Esophagus squamous epithelium (tissue), 5 donors: ENCODE measurements at places on chromosomes 11 and 22.

GRCh38 chr11:16512899-16513241 is 156.5 kb upstream of the SOX6 start:
- no peak overlapping the region for H3K27ac ChIP-seq
- H3K27me3 ChIP-seq = no peaks in the 10 kb centered on the region
- H3K4me3 ChIP-seq = no peak overlapping the region
- H3K36me3 ChIP-seq = no peaks in the 10 kb centered on the region
- DNase-seq = no peak

- H3K36me3 ChIP-seq = no peaks in the 10 kb centered on the region
- no peaks in the 10 kb centered on the region for H3K4me1 ChIP-seq
- no peaks in the 10 kb centered on the region for H3K27me3 ChIP-seq
Measured at GRCh38 chr11:113465786-113466185, 9.4 kb downstream of the DRD2 start.

GRCh38 chr11:46259971-46260560 is 17.4 kb upstream of the CREB3L1 start:
- no peaks in the 10 kb centered on the region for H3K4me1 ChIP-seq
- no peak overlapping the region for H3K27ac ChIP-seq
- no peak overlapping the region for H3K4me3 ChIP-seq
- no peaks in the 10 kb centered on the region for H3K36me3 ChIP-seq
- DNase-seq = no peak

DNA sequence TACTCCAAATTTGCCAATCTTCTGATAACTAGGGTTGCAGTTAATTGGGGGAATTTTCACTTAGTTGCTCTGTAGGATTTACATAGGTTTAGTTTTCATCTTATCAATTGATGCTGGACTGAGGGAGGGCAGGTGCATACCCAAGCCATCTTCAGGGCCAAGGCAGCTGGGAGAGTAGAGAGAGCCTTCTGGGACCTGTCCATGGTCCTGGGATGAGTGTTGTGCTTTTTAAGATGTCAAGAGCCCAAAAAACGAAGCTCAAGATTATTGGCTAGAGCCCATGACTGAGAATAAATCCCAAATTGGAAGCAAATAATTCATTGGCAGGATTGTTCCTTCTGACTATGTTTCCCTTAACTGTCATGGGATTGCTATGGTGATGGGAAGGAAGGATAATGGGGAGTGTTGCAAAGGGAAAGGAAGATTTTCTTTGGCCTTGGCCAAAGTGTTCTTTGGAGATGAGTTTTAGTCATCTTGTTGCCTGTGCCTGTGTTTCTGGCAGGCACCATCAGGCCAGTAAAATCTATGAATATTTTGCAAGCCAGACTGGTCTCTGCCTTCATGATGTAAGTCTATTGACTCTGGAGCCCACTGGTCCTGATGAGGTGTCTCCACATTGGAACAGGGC is 4.5 kb downstream of the SLC22A6 start:
- no peak overlapping the region for H3K4me3 ChIP-seq
- no peak for DNase-seq
- H3K4me1 ChIP-seq = no peaks in the 10 kb centered on the region
- no peaks in the 10 kb centered on the region for H3K36me3 ChIP-seq
- H3K27me3 ChIP-seq = no peaks in the 10 kb centered on the region

DNA sequence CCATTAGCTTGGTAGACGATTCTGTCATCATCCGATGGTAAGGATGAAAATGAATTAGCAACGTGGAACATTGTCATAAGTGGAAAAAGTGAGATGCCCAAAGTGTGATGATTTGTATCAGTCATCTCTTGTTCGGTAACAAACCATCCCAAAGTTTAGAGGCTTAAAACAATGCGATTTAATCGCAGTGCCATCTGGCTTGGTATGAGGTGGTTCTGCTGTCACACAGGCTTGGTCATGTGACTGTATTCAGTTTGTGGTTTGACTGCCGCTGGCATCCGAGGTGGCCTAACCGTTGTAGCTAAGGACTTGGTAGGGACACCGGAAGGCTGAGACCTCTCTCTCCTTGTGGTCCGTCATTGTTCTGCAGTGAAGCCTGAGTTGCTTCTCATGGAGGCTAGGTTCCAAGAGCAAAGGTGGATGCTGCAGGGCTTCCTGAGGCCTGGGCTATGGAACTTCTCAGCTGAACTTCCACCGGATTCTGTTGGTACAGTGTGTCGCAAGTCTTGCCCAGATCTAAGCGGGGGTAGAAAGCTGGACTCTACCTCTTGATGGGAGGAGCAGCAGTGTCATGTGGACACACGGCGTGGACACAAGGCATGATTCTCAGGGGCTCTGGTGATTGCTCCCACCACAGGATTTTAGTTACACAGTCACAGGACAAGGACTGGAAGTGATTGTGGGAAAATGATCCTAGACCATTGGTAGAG is 36.3 kb downstream of the BCR start:
- no peaks in the 10 kb centered on the region for H3K36me3 ChIP-seq
- peaks cover 79% of the 10 kb centered on the region for H3K4me1 ChIP-seq
- no peak for DNase-seq

DNA sequence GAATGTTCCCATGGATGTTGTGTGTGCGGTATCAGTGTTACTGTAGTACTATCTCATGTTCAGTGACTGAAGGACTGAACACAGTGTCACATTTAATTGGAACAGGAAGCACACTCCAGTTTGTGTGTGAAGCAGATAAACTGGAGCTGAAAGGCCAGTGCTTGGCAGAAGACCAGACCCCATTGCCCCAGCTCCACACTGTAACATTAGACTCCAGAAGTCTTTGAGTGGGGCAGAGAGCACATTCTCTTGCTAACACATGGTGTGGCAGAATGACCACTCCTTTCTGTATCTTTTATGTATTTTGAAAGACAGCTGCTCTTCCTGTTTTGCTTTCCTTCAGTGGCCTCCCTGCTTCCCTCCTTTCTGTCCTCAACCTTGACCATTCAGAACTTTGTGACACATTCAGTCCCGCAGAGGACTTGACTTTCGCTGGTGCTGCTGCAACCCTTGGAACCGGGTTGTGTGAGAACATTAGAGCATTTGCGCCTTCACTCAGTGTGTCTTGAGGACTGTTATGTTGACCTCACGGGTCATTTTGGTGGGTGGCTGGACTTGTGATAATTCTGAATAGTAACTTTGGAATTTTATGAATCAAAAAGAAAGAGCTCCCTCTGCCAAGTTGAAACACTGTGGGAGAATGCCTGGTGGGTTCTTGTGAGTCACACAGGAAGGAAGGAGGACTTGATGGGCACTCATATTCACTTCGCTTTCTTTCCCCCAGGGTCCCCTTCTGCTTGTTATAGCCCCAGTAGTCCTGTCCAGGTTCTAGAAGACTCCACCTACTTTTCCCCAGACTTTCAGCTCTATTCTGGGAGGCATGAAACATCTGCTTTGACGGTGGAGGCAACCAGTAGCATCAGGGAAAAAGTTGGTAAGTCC is 26.4 kb downstream of the AMOTL1 start:
- H3K27me3 ChIP-seq = no peaks in the 10 kb centered on the region
- peaks cover 9% of the 10 kb centered on the region for H3K4me1 ChIP-seq
- no peak for DNase-seq
- H3K27ac ChIP-seq = peak overlapping the region; percentile 64

DNA sequence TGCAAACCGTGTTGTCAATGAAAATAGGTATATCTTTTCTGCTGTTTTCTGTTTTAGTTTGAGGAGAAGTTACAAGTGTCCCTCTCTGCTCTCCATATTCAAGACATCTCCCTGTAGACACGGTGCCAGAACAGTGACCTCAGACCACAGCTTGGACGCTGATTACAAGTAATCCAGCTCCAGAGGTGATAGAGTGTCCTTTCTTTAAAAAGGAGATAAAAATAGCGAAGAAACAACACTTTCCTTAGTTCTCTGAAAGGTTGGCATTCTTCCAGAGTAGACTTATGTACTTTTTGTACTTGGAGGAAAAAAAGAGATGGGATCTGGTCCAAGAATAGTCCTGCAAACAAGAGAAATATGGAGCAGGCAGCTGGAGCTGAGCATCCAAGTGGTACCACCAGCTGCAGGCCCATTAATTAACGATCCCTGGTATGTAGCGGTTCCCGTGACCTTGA is 43.0 kb upstream of the WT1 start:
- no peaks in the 10 kb centered on the region for H3K4me1 ChIP-seq
- no peak for DNase-seq
- H3K27me3 ChIP-seq = no peaks in the 10 kb centered on the region
- no peaks in the 10 kb centered on the region for H3K36me3 ChIP-seq

GRCh38 chr11:65053827-65054508 is 4.4 kb downstream of the NAALADL1 start:
- no peaks in the 10 kb centered on the region for H3K4me1 ChIP-seq
- DNase-seq = no peak
- H3K36me3 ChIP-seq = no peaks in the 10 kb centered on the region

DNA sequence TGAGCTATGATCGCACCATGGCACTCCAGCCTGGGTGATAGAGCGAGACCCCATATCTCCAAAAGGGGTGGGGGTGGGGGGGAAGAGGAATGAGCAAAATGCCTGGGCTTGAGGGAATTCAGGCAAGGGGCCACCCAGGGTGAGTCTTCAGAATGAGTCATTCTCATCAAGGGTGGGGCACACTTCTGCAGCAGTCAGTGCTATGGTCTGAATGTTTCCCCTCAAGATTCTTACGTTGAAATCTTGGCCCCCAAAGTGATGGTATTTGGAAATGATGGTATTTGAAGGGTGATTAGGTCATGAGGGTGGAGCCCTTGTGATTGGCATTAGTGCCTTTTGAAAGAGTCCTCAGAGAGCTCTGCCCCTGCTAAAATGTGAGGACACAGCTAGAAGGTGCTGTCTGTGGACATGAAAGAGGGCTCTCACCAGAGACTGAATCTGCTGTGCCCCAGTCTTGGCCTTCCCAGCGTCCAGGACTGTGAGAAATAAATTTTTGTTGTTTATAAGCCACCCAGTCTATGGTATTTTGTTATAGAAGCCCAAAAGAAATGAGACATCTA is 86.4 kb upstream of the THY1 start:
- peaks cover 17% of the 10 kb centered on the region for H3K4me1 ChIP-seq
- no peak for DNase-seq
- no peaks in the 10 kb centered on the region for H3K27me3 ChIP-seq

- H3K4me3 ChIP-seq = no peak overlapping the region
- no peaks in the 10 kb centered on the region for H3K36me3 ChIP-seq
- no peak overlapping the region for H3K27ac ChIP-seq
- H3K27me3 ChIP-seq = no peaks in the 10 kb centered on the region
- no peak for DNase-seq
- no peaks in the 10 kb centered on the region for H3K4me1 ChIP-seq
Measured at GRCh38 chr11:7246179-7246578, 5.5 kb upstream of the SYT9 start.

DNA sequence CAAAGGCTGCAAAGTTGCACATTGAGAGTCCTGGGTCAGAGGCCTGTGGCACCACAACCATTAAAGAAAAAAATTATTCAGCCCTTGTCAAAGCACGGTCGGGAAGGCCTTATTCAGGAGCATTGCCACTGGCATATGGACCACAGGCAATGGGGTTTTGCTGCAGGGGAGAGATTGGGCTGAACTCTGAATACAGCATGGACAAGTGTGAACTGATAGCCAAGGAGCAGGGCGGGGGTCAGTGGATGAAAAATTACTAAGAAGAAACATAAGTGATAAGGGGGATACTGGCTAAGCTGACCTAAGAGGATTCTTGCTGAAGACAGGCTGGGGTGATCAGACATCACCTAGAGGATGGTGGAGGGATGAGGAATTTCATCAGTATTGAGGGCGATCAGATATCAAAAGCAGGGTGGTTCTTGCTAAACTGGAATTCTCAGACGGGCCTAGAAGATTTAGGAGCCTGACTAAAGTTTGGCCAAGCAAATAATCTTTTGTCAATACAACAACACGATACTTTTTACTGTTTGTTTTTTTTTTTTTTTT is 3.3 kb upstream of the DGCR8 start:
- H3K36me3 ChIP-seq = no peaks in the 10 kb centered on the region
- no peaks in the 10 kb centered on the region for H3K27me3 ChIP-seq
- H3K27ac ChIP-seq = no peak overlapping the region
- H3K4me3 ChIP-seq = no peak overlapping the region
- DNase-seq = no peak
- H3K4me1 ChIP-seq = peaks cover 14% of the 10 kb centered on the region

GRCh38 chr11:126951465-126951864 is 49.1 kb downstream of the KIRREL3 start:
- no peak overlapping the region for H3K27ac ChIP-seq
- no peaks in the 10 kb centered on the region for H3K4me1 ChIP-seq
- H3K4me3 ChIP-seq = no peak overlapping the region
- H3K36me3 ChIP-seq = no peaks in the 10 kb centered on the region
- no peaks in the 10 kb centered on the region for H3K27me3 ChIP-seq

DNA sequence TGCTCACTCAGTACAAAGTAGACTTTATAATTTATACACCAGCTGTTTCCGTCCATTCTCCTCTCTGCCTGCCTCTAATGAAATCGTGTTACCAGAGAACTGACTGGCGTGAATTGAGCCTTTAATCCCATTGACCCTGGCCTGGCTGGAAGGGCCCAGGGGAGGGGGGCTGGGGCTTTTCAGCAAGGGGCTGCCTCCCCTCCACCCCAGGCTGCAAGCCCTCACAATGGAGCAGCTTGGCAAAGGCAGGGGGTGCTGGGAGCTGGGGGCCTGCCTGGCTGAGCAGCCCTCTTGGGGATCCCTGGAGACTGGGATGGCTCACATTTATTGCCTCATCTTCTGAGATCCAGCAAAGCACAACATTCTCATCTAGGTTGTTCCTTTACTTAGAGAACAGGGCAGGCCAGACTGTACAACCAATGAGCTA is 25.8 kb upstream of the LMO1 start:
- H3K4me3 ChIP-seq = no peak overlapping the region
- no peaks in the 10 kb centered on the region for H3K27me3 ChIP-seq
- no peak overlapping the region for H3K27ac ChIP-seq
- no peaks in the 10 kb centered on the region for H3K4me1 ChIP-seq

- no peak for DNase-seq
- no peaks in the 10 kb centered on the region for H3K4me1 ChIP-seq
- no peaks in the 10 kb centered on the region for H3K27me3 ChIP-seq
Measured at GRCh38 chr22:48097723-48098122, 1335.3 kb downstream of the TBC1D22A start.

- H3K36me3 ChIP-seq = no peaks in the 10 kb centered on the region
- DNase-seq = no peak
- H3K27me3 ChIP-seq = no peaks in the 10 kb centered on the region
Measured at GRCh38 chr11:69385144-69385820, 91.3 kb downstream of the MYEOV start.

DNA sequence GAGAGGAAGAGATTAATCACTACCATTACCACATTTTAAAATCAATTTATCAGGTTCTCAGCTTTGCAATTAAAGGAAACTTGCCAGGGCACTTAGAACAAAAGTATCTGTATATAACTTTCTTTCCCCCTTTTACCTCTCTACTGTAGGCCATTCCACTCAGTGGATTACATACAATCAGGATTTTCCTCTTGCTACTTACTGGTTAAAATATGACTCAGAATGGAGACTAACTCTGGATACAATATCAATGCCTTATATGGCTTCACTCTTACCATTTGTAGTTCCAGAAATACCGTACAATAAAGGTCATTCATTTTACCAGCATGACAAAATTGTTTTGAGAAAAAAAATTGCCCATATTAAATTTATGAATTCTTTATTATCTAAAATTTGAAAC is 706.8 kb downstream of the KCNA4 start:
- DNase-seq = no peak
- H3K36me3 ChIP-seq = no peaks in the 10 kb centered on the region
- H3K27ac ChIP-seq = no peak overlapping the region

- no peak for DNase-seq
- no peak overlapping the region for H3K27ac ChIP-seq
- H3K27me3 ChIP-seq = no peaks in the 10 kb centered on the region
- no peaks in the 10 kb centered on the region for H3K4me1 ChIP-seq
- H3K36me3 ChIP-seq = no peaks in the 10 kb centered on the region
- H3K4me3 ChIP-seq = no peak overlapping the region
Measured at GRCh38 chr11:104385884-104386283, 221.9 kb upstream of the PDGFD start.

- DNase-seq = no peak
- no peaks in the 10 kb centered on the region for H3K27me3 ChIP-seq
- H3K4me1 ChIP-seq = peaks cover 14% of the 10 kb centered on the region
- no peaks in the 10 kb centered on the region for H3K36me3 ChIP-seq
Measured at GRCh38 chr11:114285599-114285998, 10.6 kb upstream of the NNMT start.
